ENCODE measurements at places on chromosomes 12 and 14.

DNA sequence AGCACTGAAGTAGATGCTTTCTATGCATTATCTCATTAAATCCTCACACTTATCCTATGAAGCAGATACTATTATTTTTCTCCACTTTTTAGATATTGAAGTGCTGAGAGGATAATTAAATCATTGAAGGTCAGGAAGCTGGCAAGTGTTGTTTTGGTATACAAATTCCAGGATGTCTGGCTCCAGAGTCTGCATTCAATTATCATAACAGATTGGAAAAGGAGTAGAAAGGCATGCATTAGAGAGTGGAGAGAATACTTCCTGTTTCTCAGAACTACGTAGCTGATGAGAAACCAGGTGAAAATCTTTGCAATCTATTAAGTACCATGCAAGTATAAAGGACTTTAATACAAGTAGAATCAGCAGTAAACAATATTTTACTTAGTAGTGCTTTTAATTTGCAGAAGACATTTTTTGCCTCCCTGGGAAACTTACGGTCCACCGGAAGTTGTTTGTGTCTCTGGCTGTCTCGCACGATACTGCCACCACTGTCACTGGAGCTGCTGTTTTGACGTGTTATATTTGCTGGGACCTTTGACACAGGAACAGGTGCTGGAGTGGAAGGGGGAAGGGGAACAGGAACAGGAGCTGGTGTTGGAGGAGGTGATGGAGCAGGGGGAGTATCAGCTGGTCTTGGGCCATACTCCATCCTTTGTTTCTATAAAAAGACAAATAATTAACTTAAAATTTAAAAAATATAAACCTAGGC, 158.0 kb downstream of the EPS8 start:
- ATAC-seq, result no peak

GRCh38 chr12:69999561-69999960, 174.5 kb downstream of the MYRFL start:
- ATAC-seq, result no peak

GRCh38 chr14:22319526-22320361, 269.3 kb downstream of the DAD1 start:
- no peak for ATAC-seq

- no peak for ATAC-seq
These were observed 45.6 kb downstream of the MDM2 start for GRCh38 chr12:68853396-68854077.

DNA sequence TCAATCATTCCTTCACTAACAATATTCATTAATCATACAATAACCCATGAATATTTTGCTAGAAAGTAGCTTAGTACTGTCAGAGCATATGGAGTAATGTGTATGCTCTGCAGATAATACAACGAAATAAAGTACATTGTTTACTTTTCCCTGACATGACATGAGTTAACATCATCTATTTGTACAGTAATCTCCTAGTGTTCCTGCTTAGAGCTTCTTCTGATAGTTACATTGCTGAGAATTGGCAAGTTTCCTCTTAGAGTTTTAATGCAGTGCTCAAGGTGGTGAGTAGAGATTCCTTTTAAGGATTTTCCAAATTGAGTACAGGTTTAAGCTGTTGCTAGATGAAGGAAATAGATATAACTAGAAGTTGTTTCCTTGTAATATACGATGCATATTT, 164.5 kb upstream of the NPAS3 start:
- ATAC-seq, result no peak

DNA sequence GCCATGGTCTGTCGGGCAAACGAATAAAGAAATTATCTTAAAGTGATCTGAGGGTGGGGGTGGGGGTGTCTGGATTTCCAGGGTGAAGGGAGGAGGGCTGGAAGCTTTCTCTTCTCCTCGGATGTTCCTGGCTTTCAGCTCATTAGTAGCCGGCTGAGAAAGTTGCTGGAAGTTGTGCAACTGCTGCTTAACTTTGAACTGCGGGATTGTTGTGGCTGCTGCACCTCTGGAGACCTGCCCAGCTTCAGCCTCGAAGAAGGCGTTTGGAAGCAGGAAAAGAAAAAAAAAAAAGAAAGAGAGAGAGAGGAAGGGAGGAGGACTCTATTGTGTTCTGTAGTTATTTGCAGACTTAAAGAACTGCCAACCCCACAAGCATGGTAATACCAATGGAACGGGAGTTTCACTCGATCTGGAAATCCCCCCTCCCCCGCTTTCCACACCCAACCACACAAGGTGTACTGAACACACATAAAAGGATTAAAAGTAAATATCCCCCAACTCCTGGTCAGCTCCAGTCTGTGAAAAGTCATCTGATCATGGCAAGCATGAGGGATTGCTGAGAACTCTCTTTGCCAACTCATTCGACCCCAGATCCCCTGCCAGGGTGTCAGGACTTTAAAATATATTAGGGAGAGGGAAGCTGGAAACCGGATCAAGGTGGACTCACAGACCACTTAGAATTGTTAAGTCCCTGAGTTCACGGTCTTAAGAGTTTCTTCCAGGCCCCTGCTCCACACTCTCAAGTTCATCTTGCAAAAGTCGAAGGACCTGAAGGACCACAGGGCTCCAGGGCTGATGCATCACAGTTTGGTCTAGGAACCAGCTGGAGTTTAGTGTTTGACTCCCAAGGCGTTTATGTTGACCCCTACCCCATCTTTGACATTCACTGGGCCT, at the start of gene RASSF9:
Gene RASSF9 (minus strand): TSS at position 213 of the 894 bp plus-strand sequence. CDS start 208 bp downstream, at position 5.
- ATAC-seq, result peak; percentile 87

DNA sequence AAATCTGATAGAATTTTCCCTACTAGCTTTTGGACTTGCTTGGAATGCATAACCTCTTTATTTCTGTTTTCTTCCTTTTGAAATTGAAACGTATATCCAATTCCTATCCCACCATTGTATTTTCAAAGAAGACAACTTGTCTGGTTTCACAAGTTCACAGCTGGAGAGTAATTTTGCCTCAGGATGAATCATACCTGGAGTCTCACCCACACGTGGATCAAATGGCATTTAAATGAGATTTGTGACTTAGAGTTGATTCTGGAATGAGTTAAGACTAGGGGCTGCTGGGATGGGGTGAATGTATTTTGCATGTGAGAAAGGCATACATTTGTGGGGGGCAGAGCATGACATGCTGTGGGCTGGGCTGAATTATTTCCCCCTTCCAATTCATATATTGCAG, 516.5 kb upstream of the MGAT4C start:
- ATAC-seq, result no peak

GRCh38 chr14:81449576-81449975, 49.5 kb upstream of the STON2 start:
- ATAC-seq, result no peak

DNA sequence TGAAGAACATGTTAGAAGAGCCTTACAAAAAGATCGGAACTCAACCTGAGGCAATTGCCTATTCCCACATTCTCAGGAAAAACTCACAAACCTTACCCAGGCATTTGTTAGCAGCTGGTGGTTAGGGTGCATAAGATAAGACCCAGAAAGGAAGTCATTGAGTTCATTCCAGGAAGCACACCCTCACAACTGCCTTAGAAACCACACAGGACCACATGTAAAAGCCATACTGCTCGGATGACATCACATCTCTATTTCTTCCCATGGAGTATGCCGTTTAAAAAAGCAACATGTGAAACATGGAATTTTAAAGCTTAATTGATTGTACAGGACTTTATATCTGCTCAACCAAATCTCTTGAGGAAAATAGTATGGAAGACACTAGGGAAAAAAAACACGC, 411.2 kb downstream of the DAD1 start:
- no peak for ATAC-seq

GRCh38 chr12:125509195-125509594, 444.0 kb downstream of the AACS start:
- no peak for ATAC-seq

DNA sequence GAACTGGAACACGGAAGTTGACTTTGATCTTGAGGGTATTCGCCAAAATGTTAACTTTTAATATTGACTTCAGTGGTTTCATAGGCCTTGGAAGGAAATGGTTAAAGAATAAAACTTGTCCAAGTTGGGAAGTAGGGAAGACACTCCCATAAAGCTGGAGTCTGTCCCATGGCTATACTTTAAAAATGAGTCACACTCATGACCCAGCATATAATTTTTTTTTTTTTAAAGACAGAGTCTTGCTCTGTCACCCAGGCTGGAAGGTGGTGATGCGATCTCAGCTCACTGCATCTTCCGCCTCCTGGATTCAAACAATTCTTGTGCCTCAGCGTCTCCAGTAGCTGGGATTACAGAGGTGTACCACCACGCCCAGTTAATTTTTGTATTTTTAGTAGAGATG, 19.6 kb downstream of the TMPRSS12 start:
- no peak for ATAC-seq

- ATAC-seq, result peak; percentile 47
These were observed 41.3 kb downstream of the CCNK start for GRCh38 chr14:99522457-99522891.

DNA sequence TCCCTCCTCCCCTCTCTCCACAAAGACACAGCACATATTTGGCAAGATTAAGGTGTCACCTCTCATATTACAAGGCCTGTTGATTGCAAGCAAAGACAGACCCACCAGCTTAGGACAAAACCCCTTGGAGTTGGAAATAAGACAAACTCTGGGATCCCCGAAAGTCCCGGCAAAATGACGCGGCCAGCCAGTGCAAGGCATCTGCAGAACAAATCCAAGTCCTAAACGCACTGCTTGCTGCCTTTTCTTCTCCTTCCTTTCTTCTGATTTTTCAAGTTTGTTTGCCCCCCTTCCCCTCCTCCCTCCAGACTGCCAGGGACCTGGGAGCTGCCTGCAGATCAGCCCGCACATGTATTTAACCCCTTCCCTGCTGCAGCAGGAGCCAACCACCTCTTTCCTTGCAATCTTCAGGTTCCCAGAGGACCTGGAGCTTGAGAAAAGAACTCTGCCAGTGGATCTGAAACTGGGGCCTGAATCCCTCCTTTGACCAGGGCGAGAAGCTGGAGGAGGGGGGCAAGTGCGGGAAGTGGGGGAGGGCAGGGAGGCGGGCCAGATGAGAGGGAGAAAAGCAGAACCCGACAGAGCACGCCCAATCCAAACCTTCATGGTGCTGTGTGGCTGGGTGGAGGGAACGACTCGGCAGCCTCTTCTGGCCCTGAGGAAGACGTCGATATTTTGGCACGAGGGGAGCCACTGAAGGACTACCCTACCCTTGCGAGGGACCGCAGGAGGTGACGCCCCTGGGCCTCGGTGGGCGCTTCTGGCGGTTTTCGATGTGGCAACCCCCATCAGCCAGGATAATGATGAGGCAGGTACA, 2.0 kb upstream of the NTF3 start:
- no peak for ATAC-seq

GRCh38 chr14:65267856-65268255, 144.7 kb upstream of the FUT8 start:
- ATAC-seq, result no peak

DNA sequence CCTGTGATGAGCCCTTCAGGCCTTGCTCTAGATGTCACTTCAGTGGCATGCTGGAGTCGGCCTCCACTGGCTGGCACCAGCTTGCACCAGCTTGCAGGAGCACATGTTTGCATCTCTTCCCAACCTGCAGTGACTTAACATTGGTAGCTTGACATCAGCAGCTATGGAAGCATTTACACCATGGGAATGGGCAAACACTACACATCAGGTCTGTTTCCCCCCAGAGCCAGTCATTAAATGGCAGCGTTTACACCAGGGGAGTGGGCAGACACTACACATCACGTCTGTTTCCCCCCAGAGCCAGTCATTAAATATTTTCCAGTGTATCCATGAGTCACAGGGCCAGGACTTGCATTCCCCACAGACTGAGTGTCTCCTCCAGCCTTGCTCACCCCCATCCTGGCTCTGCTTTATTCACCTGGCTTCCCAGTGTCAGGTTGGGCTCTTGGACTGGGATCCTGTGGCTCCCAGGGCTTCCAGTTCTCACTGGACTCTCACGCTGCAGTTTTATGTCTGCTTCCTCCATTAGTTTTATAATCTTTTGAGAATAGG, 51.6 kb upstream of the VRK1 start:
- ATAC-seq, result no peak

- no peak for ATAC-seq
These were observed 68.9 kb downstream of the RALGAPA1 start for GRCh38 chr14:35740215-35740614.

DNA sequence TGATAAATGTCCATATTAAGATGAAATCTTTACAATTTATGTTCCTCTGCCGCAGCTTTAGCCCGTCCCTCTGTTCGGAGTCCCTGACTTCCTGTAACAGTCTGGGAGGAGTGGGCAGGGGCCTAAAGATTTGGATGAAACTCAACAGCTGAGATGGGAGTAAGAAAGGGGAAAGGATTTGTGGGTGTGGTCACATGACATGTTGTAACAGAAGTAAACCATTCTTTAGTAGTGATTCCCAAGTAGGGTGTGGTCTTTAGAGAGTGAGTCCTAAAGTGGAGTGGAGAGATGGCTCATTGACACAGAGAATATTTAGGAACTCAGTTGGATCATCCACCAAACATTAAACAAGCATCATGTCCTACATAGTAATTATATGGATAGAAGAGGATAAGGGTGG, 12.9 kb downstream of the TMEM117 start:
- no peak for ATAC-seq
